Stimulated activated CD8-positive, alpha-beta memory T cell treated with anti-CD3 and anti-CD28 coated beads, Interleukin-15, amount 100 ng/mL, for 1 hour (primary cell): ENCODE measurements at places on chromosomes 4 and X.

GRCh38 chrX:3990569-3990968 is 277.1 kb upstream of the PRKX start:
- no peak for DNase-seq

- no peak for DNase-seq
These were observed 6.6 kb downstream of the DUSP9 start for GRCh38 chrX:153653556-153653955.

GRCh38 chr4:56185901-56186300 is 201.4 kb downstream of the AASDH start:
- DNase-seq = no peak

DNA sequence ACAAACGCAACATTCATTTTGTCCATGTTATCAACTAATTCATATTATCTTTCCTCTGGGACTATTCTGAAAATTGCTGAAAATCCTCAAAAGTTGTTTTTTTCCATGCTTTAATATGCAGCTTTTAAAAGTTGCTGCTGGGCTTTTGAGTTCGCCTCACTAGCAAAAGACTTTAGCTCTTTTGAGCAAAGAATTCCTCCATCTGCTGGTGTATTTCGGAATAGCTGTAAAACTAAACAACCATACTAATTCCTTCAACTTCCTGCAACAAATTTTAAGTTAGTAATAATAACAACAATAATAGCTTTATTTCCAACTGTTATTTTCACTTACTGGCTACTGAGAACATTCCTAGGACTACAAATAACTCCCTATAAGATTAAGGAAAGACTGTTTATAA is 124.5 kb upstream of the PLAC1 start:
- DNase-seq = no peak

GRCh38 chr4:93740890-93741289 is 87.7 kb upstream of the ATOH1 start:
- DNase-seq = no peak

DNA sequence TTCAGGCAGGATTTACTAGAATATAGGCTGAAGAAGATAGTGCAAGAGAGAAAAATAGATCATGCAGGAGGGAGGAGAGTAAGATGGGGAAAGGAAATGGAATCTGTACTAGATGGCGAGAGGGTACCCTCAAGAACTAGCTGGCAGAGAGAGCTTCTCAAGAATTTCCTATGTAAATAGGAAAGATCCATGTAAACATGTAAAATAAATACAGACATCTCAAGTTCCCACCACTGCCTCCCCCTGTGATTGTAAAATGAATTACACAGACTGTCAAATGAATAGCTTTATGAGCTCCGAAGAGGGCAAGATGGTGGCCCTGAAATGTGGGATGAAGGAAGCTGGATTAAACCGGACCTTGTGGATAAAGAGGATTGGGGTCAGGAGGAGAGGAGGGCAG is 178.0 kb downstream of the PALLD start:
- no peak for DNase-seq

GRCh38 chrX:131219271-131219670 is 69.8 kb downstream of the IGSF1 start:
- DNase-seq = no peak

GRCh38 chr4:145625677-145626622 is 6.8 kb downstream of the MMAA start:
- DNase-seq = no peak

DNA sequence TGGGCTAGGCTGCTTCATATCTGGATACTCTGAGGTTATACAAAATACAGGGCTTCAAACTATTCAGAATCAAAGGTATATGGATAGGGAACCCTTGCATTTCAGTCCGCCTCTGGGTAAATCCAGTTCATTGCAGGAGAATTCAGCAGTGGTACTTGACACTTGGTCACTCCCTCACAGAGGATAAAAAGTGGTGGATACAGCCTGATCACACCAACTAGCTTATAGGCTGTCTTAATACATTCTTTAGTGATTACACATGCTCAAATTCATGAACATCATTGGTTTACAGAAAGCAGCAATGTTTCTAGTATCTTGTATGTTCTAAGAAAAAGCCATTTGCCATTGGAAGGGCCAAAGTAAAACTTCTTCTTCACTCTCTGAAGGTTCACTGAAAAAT is 104.8 kb upstream of the PDE5A start:
- DNase-seq = no peak

DNA sequence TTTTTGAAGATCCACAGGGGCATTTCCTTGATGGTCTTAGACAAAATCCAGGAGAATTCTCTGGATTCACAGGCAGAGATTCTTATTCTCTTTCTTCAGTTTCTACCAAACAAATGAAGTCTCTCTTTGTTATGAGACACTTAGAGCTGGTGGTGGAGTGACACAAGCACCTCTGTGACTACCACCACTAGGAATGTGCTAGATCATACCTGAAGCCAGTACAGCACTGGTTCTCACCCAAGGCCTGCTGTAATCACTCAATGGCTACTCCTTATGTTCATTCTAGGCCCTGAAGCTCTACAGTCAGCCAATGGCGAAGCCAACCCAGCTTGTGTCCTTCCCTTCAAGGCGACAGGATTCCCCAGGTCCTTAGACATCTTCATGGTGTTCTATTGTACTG is 482.3 kb downstream of the TRAM1L1 start:
- no peak for DNase-seq

GRCh38 chr4:121360495-121360894 is 20.3 kb downstream of the QRFPR start:
- no peak for DNase-seq

DNA sequence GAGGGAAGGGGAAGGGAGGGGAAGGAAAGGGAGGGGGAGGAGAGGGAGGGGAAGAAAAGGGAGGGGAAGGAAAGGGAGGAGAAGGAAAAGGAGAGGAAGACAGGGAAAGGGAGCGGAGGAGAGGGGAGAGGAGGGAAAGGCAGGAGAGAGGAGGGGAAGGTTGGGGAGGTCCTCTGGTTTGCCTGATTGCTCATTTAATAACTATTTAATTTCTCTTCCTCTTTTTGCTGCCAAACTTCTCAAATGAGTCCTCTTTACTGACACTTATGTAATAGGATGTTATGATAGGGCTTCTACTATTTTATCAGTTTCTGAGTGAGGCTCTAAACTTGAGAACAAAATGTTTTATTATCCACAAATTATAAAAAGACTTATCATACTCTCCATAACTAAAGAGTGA is 35.4 kb upstream of the PPA2 start:
- DNase-seq = no peak

- no peak for DNase-seq
These were observed 50.2 kb downstream of the ANKRD17 start for GRCh38 chr4:73208376-73208775.

GRCh38 chrX:48919360-48919841 is 577 bp upstream of the PIM2 start:
- DNase-seq = no peak
